HFF-Myc (cell line): ENCODE measurements at places on chromosomes 5 and 9.

- no peak for DNase-seq
Observed at GRCh38 chr9:86676396-86676795, 270.9 kb downstream of the GAS1 start.

DNA sequence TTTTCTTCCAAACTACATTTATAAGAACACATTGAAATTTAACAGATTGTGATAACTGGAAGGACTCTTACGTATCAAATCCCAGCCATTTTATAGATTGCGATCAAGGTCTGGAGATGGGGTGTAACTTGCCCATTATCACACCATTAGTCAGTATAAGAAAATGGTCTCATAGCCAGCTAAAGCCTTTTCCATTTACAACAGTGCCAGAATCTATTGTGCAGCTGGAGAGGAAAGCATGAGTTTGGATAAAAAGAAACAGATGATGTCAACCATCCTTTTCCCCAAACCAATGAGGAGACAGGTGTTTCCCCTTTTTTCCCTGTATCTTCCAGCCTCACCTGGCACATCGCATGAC lies 658.8 kb downstream of the ACTL7B start:
- DNase-seq: no peak

GRCh38 chr9:20319641-20320337 lies 302.5 kb downstream of the MLLT3 start:
- DNase-seq: peak; percentile 17

GRCh38 chr5:23482642-23483041 lies 24.8 kb upstream of the PRDM9 start:
- no peak for DNase-seq

- DNase-seq: no peak
Observed at GRCh38 chr5:93735378-93735777, 6.0 kb downstream of the POU5F2 start.

- no peak for DNase-seq
Observed at GRCh38 chr9:130660683-130661450, 3.5 kb upstream of the PRDM12 start.

GRCh38 chr5:90866333-90866732 lies 307.7 kb downstream of the ADGRV1 start:
- no peak for DNase-seq

DNA sequence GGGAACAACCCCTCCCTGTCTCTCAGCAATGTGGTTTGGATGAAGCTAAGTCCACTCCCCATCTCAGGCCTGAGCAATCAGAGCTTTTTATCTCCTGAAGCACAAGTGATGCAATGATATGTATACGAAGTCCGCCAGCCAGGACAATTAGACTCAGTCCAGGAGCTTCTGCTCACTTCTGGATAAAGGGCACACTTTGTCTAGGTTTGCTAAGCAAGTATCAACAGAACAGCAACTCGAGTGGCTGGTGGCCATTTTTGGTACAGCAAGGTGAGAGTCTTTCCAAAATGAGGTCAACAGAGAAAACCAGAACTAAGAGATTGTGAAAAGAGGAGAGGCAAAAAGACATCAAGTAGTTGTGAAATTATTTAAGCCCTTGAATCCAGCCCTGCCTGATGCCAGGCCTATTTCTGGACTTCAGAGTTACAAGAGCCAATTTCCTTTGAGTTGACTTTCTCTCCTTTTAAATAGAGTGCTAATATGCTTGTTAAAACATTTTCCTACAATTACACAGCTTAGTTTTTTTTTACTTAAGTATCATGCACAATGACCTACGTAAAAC lies 8.2 kb downstream of the NDUFA8 start:
- no peak for DNase-seq

DNA sequence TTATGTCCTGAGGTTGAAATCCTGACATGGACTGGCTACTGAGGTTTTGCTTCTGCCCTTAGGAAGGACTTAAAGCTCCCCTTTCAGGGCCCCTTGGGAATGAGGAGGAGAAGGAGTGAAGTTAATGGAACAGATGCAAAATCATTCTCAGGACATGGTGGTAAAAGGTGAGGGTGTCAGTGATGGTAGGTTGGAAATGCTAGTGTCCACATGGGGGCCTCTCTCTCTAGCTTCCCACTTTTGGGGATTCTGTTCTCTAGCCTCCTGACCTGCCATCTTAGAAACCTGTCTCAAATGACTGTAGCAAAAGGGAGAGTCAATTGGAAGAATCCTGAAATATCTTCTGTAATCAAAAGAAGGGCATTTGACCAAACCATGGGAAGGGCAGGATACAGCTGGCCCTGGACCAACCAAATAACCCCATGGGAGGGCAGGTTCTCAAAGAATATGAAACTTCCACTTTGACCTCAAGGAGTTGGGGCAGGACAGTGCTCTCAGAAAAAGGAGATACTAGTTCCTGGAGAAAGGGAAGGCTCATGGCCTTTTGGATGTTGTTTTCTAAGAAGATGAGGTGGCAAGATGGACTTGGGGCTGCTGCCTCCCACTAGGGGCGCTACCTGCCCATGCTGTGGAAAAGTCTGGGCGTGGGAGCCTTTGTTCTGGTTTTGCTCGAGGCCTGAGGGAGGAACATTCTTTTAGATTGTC lies 21.2 kb upstream of the MLANA start:
- DNase-seq: no peak

DNA sequence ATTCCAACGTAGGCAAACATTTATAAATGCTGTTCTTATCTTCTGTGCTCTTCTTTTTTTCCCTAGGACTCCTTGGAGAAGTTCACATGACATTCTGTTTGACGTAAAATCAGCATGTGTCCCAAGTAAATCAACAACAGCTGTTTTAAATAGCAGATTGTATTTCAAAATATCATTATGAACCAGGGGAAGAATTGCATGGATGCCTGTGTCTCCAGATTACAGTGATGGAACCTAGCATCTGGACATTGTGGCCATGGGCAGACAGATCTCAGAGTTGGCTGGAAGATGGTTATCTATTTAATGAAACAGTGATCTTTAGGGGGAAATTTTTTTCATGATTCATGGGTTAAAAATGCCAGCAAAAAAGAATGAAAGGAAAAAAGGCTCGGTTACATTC lies 222.0 kb downstream of the MAN2A1 start:
- peak; percentile 47 for DNase-seq

DNA sequence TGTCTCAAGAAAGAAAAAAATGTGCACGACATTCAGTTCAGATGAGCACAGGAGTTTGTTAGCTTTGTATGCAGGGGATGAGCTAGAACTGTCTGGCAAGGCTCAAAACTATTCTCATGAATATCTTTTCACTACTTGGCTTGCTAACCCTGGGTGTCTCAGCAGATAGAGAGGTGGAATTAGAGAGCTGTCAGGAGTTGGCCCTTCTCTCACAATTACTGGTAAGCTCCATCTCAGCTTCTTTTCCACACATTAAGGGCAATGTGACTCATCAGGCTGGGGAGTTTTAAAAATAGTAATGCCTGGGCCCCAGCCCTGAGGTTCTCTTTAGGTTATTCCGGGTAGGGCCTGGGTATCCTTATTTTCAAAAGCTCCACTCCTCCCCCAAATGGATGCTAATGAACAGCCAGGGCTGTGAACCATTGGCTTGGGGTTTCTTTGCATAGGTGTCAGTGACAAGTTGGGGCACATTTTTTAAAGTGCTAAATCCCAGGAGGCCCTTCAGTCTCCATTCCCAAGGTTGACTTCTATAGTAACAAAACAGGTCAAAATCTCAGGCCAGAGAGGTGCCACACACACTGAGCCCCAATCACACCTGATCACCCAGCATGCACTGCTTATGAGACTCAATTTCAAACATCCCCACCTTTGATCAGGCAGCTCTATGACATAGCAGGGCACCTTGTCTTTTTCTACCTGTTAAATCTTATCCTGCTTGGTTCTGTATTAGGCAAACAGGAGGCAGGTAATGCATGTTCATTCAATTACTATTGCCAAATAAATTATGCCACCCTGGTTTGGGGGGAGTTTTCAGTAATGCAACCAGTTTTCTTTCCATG lies 239.7 kb upstream of the DAP start:
- no peak for DNase-seq

GRCh38 chr9:70470050-70471015 lies 55.9 kb upstream of the KLF9 start:
- DNase-seq: peak; percentile 17

DNA sequence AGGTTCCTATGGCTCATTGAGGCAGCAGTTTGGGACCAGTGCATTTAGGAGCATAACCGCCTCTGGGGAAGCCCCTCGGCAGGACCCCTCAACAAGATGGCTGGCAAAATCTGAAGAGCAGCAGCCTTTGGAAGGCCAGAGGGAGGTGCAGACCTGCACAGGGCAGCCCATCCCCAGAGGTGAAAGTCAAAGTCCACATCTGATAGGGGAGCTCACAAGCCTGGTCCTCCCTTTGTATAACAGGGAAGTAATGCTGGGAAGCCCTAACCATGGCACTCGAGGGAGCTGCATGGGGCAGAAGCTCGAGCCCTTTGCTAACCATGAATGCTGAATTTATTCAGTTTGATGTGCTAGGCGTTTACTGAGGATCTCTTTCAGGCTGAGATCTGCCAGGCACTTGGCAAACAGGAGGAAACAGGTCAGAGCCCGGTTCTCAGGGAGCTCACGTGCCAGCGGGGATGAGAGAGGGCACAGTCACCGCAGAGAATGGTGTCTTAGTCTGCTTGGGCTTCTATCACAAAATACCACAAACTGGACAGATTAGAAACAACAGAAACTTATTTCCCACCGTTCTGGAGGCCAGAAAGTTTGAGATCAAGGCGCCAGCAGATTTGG lies 114.1 kb downstream of the GABBR2 start:
- no peak for DNase-seq

- DNase-seq: no peak
Observed at GRCh38 chr9:122329597-122329996, 41.2 kb upstream of the PTGS1 start.

DNA sequence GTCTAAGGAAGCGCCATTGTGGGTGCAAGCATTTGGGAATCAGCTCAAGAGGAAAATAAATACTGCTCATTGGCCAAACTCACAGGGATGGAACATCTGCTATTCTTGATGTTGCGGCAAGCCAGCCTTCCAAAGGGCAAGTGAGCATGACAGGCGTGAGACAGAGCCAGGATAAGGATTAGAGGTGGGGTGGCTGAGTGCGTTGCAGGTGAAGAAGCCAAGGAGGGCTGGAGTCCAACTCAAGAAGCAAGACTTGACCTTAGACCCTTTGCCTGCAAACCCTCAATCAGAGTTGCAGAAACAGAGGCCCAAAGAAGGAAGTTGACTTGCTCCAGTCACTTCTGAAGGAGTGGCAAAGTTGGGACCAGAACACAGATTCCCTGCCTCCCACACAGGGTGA lies 79.4 kb downstream of the WWC1 start:
- DNase-seq: no peak

DNA sequence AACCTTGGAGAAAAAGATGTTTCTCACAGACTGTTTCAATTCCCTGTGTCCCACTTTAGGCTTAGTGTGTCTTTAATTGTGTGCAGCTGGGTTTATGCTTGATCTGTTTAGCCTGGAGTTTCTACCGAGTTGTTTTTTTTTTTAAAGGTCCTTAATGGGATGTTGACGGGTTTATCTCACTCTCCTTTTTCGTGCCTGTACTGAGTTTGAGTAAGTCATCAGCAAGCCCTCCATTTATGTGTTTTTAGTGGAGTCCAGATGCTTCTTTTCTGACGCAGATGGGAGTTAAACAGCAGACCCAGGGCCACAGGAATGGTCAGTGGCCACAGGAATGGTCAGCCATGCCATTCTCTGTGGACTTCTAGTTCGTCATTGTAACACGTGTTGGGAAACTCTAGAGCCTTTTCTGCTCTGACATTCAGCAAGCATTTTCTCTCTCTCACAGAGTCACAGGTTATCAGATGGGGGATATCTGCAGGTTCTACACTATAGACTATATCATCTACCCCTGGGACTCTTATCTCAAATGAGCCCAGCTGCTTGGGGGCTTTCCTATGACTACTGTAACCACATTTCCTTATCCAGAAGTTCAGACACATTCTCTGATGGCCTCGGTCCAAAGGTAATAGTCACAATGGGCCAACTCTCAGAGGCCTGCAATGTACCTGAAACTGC lies 190.5 kb downstream of the TTLL11 start:
- peak; percentile 93 for DNase-seq

DNA sequence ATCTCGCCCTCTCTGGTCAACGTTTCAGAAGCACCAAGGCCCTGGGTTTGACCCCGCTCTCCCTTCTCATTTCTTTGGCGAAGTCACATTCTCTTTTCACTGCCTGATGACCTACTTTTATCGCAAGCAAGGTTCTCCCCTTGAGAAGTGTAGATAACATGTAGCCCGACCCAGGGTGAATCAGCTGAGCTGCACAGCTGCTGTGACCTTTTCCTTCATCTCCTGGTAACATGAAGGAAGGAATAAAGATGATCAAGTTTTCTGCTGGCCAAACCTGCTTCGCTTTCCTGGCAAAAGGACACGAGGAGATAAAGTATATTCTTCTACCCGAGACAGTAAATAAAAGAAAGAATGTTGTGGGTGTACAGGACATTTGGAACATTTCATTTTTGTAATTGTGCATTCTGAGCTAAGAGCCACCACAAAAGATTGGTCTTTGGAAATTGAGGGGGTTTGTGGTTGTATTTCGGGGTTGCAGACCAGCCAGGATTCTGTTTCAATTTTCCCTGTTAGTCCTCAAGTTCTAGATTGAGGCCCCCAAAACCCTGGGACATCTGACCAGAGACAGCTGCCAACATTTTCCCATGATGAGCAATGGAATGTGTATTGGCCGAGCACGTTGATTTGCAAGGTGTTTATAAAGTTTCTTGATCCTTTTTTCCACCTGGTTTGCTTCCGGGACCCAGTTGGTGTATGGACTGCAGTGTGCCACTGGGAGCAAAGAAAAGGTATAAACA lies 155.1 kb upstream of the ZNF462 start:
- no peak for DNase-seq

- DNase-seq: no peak
Observed at GRCh38 chr5:43288269-43288831, 24.9 kb downstream of the HMGCS1 start.

DNA sequence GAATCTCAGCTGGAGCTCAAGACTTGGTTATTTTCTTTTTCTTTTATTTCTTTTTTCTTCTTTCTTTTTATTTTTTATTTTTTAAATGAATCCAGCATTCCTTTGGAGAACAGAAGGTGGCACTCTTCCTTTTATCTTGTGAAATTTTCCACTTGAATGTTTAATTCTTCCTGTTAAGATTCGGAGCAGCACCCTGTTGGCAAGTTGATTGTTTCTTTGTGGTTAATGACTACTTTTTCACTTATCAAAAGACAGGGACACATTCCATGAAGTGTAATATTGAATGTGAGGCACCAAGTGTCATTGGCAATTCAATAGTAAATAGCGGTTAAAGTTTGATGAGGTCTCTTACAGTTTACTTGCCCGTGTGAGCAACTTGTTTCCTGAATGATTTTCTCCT lies 240.5 kb upstream of the CHD1 start:
- DNase-seq: no peak

- DNase-seq: no peak
Observed at GRCh38 chr9:74173284-74173683, 323.9 kb upstream of the RORB start.

GRCh38 chr9:137057545-137057944 lies 3.7 kb upstream of the ENTPD2 start:
- DNase-seq: no peak
